ENCODE measurements at places on chromosomes 1 and 21.

- no peak for DNase-seq
Observed at GRCh38 chr1:89965193-89965768, 29.6 kb upstream of the ZNF326 start.

- peak; percentile 91 for DNase-seq
Observed at GRCh38 chr1:19074902-19075721, 118.6 kb upstream of the IFFO2 start.

DNA sequence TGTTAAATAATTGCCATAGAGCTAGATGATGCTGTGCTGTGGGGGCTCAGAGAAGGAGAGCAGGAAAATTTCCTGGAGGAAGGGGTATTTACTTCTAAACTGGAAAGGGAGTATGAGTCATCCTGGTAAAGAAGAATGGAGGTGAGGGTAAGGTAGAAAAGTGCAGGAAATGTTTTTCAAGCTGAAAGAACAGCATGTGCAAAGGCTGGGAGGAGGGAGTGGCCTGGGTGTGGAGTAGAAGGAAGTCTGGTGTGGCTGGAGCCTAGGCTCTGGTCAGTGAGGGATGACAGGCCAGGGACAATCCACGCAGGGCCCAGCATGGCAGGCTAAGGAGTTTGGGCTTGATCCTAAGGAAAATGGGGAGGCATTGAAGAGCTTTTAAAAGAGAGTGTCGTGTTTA, 45.9 kb downstream of the MATN1 start:
- DNase-seq: no peak

DNA sequence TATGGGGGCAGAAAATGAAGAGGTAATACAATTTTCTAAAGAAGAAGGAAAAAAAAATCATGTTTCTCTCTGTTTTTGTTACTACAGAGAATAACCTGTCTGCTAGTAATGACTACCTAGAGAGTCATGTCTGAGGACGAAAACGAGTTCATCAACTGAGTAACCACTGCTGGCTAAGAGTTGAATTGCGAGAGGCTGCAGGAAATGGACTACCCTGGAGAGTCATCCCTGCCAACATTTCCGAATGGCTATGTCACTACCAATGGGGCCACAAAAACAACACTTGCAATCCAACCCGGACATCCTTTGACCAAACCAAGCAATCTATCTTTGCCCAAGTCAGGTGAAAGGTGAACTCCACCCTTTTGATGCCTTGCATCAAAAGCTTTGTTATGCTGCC, 120.6 kb downstream of the FCRL5 start:
- DNase-seq: peak; percentile 28

DNA sequence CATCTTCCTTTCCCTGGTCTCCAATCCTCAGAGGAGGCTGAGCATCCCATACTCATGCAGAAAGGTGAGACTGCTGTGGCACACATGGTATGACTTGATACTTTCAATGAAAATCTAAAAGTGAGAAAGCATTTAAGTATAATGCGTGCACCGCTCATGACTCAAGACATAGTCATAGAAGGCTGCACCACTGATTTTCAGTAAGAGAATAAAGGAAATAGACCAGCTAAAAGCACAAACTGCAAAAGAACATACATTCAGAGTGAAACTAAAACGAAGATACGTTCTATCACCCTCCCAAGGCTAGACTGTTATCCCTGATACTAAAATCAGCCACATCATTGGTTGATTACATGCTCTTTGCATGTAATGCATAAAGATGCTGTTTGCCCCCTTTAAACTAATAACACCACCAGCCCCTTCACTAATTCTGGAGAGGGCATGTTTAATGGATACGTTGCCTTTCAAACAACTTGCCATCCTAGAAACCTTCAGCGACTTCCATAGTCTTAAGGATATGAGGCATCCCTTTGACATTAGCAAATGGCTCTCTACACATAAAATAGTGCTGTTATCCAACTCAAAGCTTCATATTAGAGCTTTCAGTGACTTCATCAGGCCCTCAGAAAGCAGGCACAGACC, 2.1 kb downstream of the PLD5 start:
- peak; percentile 40 for DNase-seq

GRCh38 chr1:211788626-211789025, 41.9 kb downstream of the LPGAT1 start:
- DNase-seq: no peak

DNA sequence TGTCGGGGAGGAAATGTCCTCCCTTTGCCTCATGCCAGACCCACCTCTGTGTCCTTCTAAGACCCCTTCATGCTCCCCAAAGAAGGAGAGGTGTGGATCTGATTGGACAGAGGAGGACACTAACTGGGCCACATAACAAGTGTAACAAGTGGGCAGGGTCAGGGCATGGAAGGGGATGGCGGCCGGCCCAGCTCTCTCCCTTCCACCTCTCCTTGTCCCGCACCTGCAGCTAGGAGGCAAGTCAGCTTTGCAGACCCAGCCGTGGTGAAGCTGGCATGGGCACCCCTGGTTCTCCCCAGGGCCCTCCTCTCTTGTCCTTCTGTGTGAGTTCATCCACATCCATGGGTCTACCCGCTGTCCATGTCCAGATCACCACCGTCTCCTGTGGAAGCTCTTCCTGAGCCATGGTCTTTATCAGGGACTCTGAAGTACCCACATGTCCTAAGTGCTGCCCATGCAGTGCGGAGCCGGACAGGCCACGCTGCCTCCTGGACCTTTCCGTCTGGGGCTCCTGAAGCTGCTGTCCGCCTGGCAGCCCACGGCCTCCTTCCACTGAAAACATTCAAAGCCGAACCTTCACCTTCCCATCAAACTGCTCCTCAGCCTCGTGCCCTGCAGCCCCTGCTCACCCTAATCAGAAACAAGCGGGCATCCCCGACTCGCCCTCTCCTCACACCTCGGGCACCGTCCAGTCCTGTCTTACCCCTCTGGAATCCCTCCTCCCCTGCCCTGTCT, 460.5 kb downstream of the PTPRU start:
- DNase-seq: no peak

GRCh38 chr1:231694075-231694431, 67.5 kb downstream of the DISC1 start:
- DNase-seq: no peak

GRCh38 chr1:246591504-246591903, 25.2 kb downstream of the CNST start:
- DNase-seq: no peak

DNA sequence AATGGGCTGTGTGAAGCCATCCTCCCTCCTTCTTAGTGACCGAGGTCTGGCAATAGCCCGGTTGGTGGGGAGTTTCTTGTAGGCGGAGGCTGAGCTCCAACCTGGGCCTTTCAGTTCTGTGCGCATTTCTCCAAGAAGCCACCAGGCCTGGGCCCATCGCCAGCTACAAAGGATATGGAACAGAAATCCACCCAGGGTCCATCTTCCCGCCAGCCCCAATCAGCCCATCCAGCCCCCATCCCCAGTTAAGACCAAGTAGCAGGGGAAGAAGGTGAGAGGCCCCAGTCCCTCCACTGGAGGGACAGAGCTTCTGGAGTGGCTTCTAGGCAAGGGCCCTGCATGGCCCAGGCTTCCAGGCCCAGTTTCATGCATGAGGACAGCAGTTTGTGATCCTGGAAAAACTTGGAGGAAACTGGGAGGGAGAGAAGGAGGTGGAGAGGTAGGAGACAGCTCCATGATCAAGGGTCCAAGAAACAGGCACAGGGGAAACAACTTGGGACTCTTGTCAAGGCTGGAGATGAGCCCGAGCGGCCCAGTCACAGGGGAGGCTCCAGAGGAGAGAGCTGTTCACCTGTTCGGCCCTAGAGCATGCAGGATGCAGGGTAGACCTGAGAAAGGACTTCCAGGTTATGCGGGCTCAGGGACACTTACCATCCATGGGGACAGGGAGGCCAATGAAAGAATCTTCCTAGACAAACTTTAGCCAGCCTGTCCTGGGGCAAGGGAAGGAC, 261.2 kb downstream of the PTPRU start:
- DNase-seq: no peak
